ENCODE measurements at places on chromosomes 2 and 18.

GRCh38 chr18:57210107-57210715, 63.3 kb downstream of the BOD1L2 start:
- peak; percentile 40 for DNase-seq

DNA sequence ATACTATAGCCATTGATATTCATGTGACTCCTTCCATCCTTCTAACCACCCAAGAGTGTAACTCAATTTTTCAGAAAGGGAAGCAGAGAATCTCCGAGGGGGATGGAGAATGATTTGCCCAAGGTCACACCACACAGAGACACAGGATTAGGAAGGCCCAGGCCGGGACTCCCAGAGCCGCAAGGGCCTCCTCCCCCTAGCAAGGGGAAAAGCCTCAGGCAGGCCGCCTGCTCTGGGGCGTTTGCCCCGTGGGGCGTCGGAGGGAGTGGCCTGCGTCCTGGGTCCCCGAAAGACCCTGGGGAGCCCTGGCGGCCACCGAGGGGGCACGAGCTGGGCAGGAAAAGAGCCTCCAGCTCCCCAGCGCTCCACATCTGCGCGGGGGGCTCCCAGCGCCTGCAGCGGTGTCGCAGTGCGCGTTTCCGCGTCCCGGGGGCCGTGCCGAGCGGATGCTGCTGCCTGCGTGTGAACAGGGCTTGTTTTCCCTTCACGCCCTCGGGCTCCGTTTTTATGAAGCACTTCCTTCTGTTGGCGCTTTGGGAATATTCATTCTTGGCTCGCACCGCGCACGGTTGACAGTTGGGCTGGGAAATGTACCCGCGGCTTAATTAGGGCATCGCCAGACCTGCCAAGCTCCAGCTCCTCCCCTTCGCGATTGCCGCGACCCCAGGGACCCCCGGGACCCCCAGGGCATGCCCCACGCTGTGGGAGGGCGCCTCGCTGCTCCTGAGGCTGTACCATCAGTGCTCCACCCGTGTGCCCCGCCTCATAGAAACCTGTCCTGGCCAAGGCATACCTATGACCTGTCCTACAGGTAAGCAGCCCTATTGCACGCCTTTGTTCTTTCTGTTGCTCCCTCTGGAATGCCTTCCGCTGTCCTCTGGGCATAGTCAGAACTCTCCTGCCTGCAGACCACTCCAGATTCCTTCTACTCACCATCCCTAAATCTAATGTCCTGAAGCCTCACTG, 158.9 kb upstream of the GLI2 start:
- DNase-seq, result no peak

- DNase-seq, result no peak
Observed at GRCh38 chr18:9731380-9731779, 23.3 kb downstream of the RAB31 start.

DNA sequence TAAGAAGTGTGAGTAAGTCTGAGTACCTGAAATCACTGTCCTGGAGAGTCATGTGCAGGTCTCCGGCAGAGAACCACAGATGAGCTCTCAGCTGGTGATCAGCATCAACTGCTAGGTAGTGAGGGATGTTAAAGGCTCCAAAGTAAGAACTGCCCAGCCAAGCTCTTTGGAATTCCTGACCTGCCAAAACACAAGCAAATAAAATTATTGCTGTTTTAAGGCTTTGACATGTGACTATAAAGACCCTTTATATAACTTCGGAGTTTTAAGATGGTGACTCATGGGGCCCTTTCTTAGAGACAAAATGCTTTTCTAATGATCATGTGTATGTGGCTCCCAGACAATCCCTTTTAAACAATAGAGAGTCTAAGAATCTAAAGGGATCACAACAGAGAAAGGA, 855.7 kb downstream of the TRIB2 start:
- DNase-seq, result no peak

DNA sequence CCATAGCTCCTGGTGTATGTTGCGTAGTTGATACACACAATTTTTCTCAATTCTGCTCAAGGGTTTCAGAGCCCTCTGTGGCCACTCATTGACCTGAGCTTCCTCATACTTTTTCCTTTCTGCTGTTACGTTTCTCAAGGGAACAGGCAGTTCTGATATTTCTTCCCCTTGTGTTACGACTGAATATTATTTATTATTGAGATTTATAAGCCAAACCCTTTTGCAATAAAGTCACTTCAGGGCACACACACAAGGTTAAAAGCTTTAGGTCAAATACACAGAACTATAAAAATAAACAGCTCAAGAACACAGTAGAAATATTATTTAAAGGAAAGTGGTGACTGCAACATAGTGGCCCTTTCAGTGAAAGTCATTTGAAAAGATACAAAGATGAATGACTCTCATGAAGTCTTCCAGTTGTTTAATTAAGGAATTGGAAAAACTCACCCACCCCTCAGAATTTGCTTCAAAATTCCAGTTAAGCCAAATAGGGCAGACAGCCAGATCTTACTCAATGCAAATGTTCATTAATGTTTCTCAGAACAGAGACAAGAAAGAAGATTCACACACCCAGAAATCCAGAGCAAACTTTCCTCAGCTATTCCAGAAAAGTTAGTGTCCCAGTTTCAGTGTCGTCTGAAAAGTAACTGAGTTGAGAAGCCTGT, 179.7 kb downstream of the TRIB2 start:
- DNase-seq, result no peak

GRCh38 chr2:39524061-39524460, 87.0 kb upstream of the MAP4K3 start:
- DNase-seq, result no peak

GRCh38 chr2:84293791-84294380, 165.2 kb downstream of the SUCLG1 start:
- DNase-seq, result no peak

GRCh38 chr2:186590759-186591505, 1.1 kb downstream of the ITGAV start:
- DNase-seq, result peak; percentile 43

GRCh38 chr18:10397004-10397403, 57.4 kb upstream of the APCDD1 start:
- DNase-seq, result no peak
